ENCODE measurements at places on chromosomes 1 and 21. TPM values are rescaled to one million over a fixed set of nuclear protein-coding genes. Genes with fewer than 3 reads are reported as not detected.

- no peak for DNase-seq
Measured at GRCh38 chr1:85033221-85033620, 15.1 kb downstream of the MCOLN3 start.

DNA sequence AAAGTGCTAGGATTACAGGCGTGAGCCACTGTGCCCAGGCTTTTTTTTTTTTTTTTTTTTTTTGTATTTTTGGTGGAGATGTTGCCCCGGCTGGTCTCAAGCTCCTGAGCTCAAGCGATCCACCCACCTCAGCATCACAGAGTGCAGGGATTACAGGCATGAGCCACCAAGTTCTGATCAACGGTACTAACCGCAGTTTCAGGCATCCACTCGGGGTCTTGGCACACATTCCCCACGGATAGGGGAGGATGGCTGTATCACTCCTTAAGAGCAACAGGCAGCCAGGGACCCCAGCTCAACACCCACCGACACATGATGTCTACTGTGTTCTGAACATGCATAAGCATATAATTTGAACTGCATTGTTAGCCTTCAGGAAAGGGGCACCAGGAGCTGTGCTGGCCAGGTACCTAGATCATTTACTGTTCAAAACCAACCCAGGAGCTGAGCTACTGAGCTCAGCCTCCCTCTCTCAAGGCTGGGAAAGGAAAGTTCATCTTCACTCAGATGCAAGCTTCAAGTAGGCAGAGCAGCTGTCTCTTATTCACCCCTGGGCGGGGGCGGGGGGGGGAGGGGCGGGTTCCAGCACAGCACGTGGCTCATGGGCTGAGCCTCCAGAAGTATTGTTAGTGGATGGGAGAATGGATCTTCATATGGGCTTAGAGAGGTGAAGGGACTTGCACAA, 24.7 kb downstream of the CAPZB start:
- DNase-seq: no peak

- no peak for DNase-seq
Measured at GRCh38 chr1:209802780-209803152, 3.2 kb downstream of the IRF6 start.

GRCh38 chr1:30523055-30524020, 200.0 kb downstream of the MATN1 start:
- peak; percentile 70 for DNase-seq

- DNase-seq: no peak
Measured at GRCh38 chr1:23383577-23384311, 14.1 kb upstream of the ZNF436 start.

DNA sequence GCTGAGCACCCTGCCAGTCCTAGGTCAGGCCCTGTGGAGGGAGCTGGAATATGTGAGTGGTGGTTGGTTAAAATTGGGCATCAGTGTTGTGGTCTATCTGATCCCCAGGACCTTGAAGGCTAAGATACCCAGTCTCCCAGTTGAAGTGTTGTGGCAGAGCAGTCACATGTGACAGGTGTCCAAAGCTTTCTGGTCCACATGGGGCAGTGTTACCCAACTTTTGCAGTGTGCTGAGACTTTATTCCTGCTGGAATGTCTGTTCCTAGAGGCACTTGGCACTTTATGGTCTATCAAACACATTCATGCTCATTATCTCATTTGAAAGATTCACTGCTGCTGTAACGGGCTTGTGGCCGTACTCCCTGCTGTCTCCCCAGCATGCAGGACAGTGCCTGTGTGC, 21.0 kb upstream of the LORICRIN start:
- no peak for DNase-seq

GRCh38 chr1:97384294-97384968, 536.4 kb downstream of the DPYD start:
- DNase-seq: no peak

DNA sequence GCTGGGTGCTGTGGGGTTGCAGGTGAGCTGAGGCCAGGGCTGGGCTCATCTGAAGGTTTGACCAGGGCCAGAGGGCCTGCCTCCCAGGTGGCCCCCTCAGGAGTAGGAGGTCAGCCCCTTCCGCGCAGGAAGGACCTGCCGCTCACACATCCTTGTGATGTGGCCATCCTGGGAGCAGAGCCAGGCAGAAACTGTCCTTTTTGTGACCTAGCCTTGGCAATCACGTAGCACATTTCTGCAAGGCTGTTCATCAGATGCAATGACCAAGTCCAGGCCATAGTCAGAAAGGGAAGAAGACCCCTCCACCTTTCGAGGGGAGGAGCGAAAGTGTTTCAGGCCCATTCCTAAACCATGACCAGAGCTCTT, 55.5 kb upstream of the TRAPPC10 start:
- peak; percentile 49 for DNase-seq

- DNase-seq: no peak
Measured at GRCh38 chr1:195721210-195721971, 886.8 kb downstream of the KCNT2 start.

- DNase-seq: no peak
Measured at GRCh38 chr1:239383714-239384113, 2.7 kb upstream of the CHRM3 start.

IL20 gene
- not detected for polyA plus RNA-seq

PRRX1 gene
- polyA plus RNA-seq: 64.1 TPM

CACNA1S gene
- 48.1 TPM for polyA plus RNA-seq

TSPAN1 gene
- 4.5 TPM for polyA plus RNA-seq

RXRG gene
- 17.4 TPM for polyA plus RNA-seq

IVNS1ABP gene
- polyA plus RNA-seq: 36.1 TPM

TMPRSS15 gene
- polyA plus RNA-seq: not detected
